GM23248 (cell line): ENCODE measurements at places on chromosomes 5 and 9.
A peak's percentile ranks its signal among the peaks of the same experiment; 100 is the strongest.

DNA sequence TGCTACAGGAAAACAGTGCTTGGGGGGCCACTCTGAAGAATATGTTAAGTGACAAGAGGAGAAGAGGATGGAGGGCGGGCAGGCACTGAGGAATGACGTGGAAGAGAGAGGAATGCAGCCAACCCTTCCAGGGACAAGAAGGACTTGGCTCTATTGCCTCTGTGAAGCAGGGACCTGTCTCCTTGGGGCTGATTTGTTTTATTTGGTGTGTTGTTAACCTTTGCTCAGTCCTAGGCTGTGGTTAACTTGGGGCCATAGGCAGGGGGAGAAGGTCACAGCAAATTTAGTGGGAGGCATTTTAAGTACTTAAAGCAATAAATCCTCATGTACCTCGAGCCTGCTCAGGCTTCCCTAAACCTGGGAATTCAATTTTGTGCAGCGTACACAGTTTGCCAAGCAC lies 39.9 kb downstream of the KIF4B start:
- DNase-seq: no peak

GRCh38 chr5:171644536-171644935 lies 141.1 kb upstream of the SMIM23 start:
- DNase-seq: peak; percentile 67

DNA sequence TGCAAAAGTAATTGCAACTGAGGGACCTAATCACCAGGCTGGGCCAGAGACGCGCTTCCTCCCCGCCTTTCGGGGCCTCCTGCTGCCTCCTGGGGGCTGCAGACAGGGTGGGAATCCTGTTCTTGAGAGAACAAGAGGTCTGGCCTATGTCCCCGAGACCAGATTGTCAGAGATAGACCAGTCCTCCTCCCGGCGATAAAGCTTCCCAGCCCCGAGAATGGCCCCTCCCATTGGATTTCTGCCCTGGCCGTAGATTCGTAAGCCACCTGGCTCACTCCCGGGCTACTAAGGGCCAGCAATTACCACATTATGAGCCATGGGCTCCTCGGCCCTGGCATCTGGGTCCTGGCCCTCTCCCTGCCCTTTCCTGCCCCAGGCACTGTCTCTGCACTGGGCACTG lies 70.4 kb downstream of the HRH2 start:
- peak; percentile 10 for DNase-seq

- no peak for DNase-seq
Observed at GRCh38 chr9:98883276-98883675, 60.4 kb upstream of the COL15A1 start.

GRCh38 chr5:116421080-116421629 lies 153.5 kb downstream of the SEMA6A start:
- no peak for DNase-seq

DNA sequence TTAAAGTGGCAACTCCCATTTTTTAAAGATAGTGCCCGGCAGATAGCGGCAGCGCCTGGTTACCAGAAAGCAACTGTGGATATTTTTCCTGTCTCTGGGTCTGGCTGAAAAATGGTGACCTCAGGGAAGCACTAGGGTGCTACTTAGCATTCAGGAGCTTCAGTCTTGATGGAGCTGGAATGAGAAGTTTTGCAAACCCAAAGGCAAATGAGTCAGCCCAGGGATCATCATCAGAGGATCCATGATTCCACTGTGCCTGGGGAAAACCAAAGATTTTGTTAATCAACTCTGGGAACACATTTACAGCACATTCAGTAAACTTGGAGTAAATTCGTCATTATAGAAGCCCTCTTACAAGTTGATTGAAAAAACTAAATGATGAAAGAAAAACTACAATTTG lies 26.7 kb downstream of the F2R start:
- peak; percentile 70 for DNase-seq

DNA sequence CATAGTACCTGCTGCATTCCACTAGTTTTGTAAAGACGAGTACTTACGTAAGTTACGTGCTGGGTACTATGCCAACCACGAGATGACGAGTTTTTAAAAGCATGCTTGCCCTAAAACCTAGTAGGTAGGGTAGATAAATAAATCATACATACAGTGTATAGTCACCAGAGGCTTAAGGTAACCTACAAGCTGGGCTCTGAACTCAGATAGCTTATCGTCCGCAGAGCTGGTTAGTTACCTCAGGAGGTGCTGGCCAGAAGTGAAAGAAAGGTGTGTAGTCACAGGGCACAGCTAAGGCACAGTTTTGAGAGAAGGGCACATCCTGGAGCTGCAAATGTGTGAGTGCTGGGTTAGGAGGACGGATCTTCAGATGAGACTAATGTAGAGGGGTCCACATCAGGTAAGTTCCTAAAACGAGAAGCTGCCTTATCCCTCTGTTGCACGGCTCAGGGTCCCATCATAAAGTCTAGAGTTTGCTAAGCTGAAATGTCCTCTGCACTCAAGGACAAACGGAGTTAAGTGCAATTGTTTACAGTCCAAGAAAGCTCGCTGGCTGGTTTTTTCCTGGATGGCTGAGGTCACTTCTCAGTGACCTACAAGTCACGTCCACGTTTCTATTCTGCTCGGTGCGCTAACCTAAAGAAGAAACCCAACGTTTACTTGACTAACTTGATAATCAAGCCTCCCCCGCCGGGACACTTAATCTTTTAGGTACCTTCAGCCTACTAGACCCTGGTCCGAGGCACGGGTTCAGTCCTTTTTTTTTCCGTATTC lies 1.1 kb upstream of the SNX24 start:
- DNase-seq: peak; percentile 33

DNA sequence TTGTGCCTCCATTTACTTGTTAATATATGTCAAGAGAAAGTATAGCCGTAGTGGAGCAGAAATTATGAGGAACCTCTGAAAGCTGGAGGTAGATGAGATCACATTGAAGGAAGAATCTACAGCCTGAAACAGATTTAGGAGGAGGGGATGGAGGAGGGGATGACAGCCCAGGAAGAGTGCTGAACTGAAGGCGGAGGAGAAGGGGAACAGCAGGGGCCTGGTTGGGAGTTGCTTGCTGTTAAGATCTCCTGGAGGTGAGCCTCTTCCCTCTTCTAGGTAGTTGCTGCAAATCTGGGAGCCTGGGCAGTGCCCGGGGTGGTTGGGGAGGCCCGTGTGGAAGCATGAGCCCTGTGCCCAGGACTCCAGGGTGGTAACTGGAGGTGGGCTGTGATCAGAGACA lies 111.8 kb upstream of the SEMA6A start:
- no peak for DNase-seq

DNA sequence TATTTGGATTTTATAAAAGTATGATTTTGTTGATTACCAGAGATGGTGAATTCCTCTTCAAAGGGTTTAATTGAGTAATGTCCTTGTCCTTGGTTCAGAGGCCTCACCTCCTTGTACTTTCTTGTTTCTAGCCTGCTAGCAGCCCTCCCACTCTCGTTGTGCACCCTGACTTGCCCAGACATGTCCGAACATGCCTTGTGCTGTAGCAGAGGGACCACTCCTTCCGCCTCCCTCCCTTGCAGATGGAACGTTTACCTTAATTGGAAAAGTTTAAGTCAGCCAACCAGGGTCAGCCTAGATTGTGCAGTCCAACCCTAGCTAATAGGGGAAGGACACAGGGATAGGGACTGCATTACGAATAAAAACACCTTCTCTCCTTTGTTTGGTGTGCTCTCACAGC lies 406.9 kb upstream of the NMUR2 start:
- DNase-seq: no peak

DNA sequence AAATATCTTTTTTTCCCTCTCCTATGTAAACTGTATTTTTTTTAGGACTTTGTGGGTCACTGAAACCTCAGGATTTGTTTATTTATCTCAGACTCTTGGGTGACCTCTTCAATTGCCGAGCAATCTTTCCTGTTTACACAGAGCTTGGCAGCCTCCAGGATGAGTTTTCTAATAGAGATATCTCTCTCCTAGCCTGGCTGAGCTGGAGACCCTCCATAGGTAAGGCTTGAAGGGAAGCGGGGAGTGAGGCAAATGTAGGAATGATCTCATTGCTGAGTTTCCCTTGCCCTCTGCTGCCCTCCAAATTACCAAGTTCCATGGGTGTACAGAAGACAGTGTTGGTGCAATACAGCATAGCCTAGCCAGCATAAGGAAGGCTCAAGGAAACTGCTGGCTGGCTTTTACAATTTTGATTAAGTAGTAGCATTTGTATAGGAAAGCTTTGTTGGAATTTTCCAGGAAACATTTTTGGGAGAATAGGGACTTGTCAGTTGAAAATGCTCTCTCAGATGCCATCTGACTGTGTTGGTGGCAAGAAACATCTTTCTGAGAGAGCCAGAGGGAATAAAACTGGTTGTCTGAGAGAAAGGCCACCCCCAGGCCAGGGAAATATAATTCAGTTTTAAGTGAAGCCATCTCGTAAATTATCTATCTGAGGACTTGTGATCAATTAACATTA lies 116.0 kb downstream of the NMUR2 start:
- DNase-seq: no peak
